ENCODE measurements at places on chromosomes 7 and 10.
A peak's percentile ranks its signal among the peaks of the same experiment; 100 is the strongest.

GRCh38 chr7:51236470-51237132 is 80.0 kb downstream of the COBL start:
- no peak for DNase-seq

- no peak for DNase-seq
Observed at GRCh38 chr10:117216028-117216427, 18.7 kb downstream of the KCNK18 start.

DNA sequence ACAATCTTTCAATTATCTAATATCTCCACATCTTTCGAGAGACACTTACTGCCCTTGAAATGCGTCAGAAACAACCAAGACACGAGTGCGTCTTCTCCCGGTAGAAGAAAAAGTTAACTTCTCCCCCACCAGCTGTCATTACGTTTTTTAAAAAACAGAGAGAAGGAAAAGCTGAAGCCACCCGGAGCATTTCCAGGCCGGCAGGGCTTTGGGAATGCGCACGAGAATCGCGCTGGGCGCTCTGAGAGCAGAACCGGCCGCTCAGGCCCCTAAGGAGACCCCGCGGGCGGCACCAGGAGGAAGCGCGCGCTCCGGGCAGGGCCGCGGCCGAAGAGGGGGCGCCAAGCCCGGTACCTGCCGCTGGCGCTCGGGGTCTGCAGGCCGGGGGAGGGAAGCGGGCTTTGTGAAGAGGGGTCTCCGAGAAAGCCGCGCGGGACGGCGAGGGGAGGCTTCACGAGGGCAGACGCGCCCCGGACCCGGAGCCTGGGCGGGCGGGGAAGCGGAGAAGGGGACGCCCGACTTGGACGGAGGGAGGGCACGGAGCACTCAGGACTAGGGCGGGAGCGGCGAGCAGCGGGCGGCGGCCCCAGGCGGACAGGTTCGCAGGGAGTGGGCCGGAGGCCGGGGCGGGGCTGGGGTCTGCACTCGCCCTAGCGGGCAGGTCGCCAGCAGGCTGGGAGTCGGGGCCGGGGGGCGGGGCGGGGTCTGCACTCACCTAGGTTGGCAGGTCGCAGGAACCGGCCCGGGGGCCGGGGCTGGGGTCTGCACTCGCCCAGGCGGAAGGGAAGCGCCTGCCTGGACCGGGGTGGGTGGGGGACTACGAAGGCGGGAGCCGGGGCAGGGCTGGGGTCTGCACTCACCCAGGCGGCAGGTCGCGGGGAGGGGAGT is 932 bp downstream of the ESYT2 start:
- no peak for DNase-seq

- DNase-seq, result no peak
Observed at GRCh38 chr7:853366-854117, 21.3 kb downstream of the SUN1 start.

DNA sequence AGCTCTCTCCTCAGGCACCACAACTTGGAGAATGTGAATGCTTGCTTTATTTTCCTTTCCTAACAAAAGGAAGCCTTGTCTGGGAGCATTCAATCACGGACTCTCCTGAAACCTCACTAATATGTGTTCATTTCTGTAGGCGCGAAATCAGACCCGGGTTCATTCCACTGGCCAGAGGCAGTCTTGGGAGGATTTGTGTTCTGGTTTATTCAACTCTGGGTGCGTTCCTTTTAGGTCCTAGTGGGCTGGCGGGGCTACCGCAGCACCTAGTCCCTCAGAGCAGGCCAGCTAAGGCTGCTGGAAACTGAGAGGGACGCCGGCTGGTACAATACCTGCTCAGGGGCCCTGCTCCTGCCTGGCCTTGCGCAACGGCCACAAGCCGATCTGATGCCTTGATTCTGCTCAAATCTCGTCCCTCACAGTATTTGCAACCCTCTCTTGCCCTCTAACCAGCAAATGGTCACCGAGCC is 7.5 kb downstream of the HOXA4 start:
- no peak for DNase-seq

DNA sequence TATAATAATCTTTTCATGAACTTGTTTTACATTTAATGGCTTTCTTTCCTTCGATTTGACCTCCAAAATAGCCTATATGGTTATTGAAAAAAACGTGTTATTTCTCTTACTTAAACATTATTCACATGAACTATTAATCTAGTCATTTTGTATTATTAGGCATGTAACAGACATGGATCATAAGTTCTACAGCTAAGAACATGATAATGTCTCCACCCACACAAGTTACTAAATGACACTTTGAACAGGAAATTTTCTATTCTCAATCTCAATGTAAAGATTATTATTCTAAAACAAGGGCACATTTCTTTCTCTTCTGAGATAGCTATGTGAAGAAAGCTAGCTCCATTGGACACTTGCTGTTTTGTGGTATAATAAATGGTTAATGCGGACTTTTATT is 10.0 kb downstream of the LAMB4 start:
- DNase-seq, result no peak

DNA sequence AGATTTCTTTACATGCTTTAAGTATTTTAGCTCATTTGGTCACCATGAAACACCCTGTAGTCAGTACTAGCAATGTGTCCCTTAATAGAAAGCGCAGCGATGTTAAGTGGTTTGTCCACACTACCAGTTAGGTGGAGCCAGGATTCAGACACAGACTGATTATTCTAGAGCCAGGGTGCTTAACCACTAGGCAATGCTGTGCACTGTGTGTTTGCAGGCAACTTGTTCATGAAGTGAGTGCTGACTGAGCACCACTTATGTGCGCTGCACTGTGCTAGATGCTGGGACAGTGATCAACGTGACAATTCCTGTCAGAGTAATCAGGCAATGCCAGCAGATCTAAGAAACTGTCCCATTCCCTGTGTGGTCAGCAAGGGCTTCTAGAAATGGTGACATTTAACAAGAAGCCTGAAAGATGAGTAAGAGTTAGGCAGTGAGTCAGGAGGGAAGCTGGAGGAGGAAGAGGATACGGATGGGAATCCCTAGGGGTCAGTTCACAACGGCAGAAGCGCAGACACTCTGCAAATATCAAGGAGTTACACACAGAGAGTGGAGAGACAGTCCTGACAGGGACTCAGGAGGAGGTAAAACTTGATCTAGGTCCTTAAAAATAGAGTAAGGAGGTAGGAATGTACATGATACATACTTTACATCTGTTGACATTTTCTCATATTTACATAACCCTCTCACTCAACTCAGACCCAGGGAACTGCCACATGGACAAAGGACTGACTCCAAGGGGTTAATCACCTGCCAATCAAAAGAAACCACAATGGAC is 69.7 kb upstream of the EGR2 start:
- no peak for DNase-seq

GRCh38 chr10:4183761-4184261 is 398.8 kb upstream of the KLF6 start:
- DNase-seq, result no peak

GRCh38 chr10:44935201-44935965 is 24.2 kb upstream of the RASSF4 start:
- DNase-seq, result no peak

- DNase-seq, result no peak
Observed at GRCh38 chr10:59895629-59896116, 10.7 kb downstream of the CCDC6 start.

DNA sequence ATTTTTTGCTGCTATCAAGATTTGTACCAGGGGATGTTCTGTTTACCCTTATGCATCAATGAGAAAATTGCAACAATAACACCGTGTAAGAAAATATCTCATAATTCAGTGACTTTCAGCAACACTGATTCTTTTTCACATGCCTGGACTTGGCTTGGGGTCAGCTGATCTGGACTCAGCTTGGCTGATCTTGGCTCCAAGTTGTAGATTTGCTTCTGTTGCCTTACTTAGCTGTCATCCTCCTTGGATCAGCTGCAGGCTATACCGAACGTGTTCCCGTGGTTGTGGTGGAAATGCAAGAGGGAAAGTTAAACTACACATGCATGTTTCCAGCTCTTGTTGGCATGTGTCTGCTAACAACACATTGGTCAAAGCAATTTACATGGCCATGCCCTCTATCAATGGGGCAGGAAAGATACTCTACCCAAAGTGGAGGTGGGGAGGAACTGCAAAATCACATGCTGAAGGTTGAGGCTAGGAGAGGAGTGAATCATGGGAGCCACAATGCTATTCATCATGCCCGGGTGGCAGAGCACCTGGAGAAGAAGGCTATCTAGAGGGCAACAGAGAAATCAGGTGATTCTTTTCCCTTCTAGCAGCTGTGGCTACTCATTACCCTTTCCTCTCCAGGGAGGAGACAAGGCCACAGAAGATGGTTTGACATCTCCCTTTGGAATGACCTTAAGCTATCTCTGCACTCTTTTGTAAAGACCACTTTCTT is 1276.3 kb upstream of the AUTS2 start:
- no peak for DNase-seq

DNA sequence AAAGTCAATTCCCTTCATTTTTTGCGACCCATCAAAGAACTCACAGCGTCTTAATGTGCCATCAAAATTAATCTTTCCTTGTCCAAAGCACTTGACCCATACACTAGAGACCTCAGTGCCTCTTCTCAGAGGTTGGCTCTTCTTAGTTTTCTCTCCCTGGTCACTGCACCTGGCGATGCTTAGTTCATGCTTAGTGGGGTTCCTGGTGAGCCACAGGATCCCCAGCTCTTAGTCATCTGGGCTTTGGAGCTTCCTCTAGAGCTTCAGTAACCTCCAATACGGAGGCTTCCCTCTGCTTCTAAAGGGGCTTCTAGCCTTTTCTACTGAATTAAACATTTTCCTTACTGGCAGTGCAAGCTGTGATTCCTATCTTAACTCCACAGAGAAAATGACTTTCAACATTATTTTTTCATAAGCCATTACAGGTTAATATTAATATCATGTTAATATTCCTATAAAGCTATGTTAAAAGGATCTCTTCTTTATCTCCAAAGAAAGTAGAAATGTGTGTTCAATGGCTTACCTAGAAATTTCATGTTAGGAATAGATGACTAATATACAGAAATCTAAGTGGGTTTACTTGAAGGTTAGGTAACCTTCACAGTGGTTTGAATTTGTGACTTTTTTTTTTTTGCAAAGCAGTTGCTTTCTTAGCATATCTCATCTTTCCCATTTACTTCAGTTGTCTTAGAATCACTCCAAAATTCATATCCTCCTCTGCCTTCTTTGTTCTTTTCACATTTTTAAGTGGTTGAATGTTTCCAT is 295.2 kb downstream of the CAMK1D start:
- no peak for DNase-seq

DNA sequence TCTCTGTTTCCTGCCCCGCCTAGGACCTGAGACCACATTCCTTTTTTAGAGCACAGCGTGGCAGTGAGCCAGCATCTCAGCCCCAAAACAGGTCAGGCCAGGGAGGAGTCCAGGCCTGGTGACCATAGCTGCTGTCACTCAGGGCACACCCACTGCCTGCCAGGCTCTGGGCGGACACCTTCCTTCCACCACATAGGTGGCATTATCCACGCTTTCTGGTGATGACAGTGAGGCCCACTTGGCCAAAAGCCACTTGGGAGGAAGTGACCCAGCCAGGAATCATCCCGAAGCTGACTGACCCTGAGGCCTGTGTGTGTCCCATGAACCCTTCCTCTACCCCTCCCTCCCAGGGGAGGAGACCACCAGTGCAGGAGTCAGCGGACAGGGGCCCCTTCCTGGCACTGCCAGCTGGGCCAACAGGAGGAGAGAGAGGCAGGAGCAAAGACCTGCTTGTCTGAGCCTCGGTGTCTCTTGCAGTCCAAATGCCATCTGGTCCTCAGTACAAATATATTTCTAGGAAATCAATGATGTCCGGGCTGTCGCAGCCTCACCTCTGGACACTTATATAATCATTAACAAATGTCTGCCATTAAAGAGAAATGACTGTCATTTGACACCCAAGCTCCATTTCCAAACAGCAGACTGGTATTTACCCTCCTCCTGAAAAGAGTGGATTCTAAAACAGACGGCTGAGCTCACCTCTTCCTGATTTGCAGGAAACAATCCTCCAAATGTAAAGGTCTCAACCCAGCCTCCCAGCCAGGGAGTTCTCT is 63.0 kb downstream of the ABRAXAS2 start:
- DNase-seq, result no peak

DNA sequence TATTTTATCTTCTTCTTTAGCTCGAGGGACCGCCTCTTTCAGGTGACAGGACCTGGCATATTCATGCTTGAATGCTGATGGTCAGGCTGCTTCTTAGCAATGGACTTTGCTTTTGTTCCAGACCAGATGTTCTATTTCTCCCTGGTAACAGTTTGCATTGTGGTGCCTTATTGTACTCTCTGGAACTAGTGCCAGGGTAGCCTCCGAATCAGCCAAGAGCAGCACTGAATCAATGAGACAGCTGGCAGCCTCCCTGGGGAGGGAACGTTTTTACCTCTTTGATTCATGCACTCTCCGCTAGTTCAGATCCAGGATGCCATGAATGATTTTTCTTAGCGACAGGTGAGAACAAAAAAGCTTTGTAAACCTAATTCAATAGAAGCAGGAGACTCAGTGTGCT is 54.1 kb upstream of the NXPH1 start:
- no peak for DNase-seq

DNA sequence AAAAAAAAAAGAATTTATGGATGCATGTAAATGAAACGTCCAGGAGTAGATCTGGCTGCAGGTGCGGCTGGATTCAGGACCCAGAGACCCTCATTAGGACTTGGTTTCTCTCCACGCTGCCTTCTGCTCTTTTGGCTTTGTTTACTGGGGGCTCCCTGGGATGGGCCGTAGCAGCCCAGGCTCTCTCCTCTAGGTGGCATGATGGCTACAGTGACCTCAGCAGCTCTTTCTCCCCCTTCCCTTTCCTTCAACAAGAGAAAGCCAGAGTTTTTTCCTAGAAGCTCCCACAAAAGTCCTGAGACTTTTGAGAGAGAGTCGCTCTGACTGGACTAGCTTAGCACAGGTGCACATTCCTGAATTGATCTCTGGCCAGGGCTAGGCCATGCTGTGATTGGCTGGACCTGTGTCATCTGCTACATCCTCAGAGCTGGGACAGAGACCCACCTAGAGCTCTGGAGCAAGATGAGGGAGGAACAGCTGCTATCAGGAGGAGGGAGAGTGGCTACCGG is 67.8 kb upstream of the PDCD4 start:
- peak; percentile 6 for DNase-seq

GRCh38 chr10:123140164-123140982 is 4.6 kb downstream of the HMX3 start:
- no peak for DNase-seq

GRCh38 chr7:70387217-70387616 is 744.7 kb upstream of the GALNT17 start:
- no peak for DNase-seq

- DNase-seq, result no peak
Observed at GRCh38 chr7:12294701-12295100, 83.6 kb downstream of the TMEM106B start.

DNA sequence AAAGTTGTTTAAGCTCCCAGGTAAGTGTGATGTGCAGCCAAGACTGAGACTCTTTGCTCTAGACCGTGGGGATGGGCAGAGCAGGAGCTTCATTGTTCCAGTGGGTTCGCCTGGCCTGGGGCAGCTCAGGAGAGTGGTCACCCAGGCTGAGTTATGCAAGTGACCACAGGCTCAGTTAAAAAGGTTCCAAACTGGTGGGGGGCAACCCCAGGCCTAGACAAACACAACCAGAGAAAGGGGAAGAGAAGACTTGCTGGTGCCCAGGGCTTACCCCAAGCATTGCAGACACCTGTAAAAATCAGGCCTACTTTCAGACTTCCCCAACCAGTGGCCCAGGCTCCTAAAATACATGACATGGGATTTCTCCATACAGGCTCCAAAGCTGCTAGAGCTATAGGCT is 21.6 kb downstream of the CREB3L2 start:
- no peak for DNase-seq

Data from stimulated activated CD8-positive, alpha-beta memory T cell treated with anti-CD3 and anti-CD28 coated beads, Interleukin-4, amount 100 ng/mL, for 1 hour (primary cell).